ENCODE measurements at places on chromosomes 3 and 15.

DNA sequence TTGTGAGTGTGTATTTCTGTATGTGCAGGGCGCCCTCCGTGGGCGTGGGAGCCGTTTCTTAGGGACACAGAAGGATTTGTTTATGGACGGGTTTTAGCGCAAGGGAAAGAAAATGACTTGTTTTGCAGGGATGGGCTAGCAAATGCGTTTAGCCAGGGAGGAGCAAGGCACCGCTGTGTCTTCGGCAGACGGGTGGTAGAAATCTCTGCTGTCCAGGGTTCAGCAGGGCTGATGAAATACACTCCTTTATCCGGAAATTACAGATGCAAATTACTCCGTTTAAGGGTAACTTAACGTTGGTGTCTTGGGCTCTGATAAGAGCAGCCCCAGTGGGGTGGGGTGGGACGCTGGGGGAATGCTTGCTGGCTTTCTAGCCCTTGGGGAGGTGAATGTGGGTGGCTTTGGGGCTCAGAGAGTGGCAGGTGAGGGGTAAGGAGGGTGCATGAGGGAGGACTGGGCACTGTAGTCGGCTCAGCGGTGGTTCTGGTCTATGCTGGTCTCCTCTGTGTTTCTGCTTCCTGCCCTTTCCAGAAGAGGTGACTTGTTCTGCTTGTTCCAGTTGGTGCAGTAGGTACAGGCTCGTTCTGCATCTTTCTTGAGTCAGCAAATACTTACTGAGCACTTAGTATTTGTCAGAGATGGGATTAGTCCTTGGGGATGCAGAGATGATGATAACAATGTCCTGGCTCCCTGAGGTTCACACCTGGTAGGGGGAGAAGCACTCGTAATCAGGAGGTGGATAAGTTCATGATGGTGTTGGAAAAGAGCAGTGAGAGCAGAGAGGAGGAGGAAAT, 954 bp downstream of the SV2B start:
- no peak for DNase-seq

DNA sequence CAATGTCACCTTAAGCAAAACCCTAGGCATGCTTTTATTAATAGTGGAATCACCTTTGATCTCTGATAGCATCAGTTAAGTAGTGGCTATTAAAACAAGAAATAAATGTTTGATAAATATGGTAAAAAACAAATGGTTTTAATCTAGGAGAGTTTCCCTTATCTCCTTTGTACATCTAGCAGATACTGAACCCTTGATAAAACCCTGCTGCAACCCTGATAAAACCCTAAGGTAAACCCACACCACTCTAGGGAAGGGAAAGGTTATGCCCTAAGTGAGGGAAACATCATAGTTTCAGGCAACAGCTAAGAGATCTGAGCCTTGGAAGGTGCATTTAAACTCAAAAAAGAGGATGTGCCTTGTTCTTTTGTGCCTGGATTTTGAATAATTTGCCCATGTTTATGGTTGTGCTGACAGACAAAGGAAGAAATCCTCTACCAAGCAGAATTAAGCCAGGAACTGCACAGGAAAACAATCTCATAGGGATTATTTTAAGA, 309.7 kb downstream of the FGF12 start:
- DNase-seq: no peak

DNA sequence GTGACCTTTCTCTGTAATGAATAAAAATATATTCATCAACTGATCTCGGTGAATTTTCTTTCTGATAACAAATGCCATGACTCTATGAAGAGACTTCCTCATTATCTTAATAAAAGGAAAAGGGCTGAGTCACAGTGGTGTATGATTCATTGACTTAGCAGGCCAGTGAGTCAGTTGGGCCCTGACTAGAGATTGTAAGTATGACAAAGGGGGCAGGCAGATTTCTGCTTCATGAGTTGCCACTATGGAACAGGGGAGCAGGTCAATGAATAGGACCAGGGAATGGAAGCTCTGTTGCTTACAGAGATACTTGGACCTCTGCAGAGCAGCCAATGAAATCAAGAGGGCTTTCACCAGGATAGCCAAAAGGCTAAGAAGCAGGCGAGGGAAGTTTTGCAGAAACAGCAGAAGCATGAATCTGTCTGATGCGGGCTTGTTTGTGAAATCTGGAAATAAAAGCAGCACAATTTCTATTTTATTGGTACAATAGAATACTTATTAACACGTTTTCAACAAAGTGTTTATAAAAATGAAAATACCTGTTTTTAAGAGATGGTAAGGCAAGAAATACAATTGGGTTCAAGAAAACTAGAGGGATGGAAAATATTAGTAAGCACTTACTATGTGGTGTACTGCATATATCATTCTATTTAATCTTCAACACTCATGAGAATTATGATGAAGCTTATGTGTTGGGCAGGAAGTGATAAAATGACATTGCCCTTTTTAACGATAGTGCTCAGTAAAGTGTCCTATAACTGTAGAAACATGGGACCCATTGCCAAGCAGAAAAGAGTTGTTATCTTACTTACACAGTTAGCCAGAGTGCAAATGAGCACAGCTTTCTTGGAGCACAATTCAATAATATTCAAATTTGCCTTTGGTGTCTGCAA, 169.8 kb upstream of the MYRIP start:
- peak; percentile 69 for DNase-seq

DNA sequence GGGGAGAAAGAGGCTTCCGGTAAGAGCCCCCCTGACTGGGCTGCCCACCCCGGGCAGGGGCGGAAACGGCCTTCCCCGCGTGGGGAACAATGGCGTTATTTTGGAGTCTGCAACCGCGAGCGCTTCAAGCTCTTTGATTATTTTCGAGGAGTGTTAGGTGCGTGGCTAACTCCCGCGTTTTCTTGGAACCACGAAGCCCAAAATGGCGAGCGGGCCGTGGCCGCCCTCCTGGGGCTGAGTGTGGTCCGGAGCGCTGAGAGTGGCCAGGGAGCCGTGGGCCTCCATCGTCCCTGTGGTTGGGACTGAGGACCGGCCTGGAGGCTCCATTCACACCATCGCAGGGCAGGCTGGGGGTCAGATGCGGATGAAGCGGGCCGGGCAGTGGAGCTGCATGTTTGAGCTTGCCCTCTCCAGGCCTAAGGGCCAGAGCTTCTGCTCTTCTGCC, 44.6 kb upstream of the POLG start:
- no peak for DNase-seq

DNA sequence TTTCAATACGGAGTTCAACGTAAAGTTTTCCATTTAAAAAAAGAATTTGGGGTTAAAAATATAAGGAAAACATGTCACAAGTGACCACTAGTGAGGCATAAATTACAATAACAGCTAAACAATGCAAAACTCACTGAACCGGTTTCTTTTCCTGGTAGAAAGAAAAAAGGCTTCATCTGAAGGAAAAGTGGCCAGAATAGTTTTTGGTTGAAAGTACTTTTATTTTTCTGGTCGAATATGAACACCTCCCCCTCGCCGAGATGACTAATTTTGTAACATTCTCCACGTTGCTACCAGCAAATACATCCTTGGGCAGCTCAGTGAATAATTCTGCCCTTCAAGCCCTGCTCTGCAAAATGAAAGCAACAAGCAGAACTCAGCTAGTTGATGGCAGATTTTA, 3.9 kb upstream of the SRGAP3 start:
- DNase-seq: no peak

GRCh38 chr3:194368918-194369317, 625 bp downstream of the LRRC15 start:
- DNase-seq: no peak

- no peak for DNase-seq
Measured at GRCh38 chr15:65406424-65407000, 16.2 kb downstream of the IGDCC4 start.

DNA sequence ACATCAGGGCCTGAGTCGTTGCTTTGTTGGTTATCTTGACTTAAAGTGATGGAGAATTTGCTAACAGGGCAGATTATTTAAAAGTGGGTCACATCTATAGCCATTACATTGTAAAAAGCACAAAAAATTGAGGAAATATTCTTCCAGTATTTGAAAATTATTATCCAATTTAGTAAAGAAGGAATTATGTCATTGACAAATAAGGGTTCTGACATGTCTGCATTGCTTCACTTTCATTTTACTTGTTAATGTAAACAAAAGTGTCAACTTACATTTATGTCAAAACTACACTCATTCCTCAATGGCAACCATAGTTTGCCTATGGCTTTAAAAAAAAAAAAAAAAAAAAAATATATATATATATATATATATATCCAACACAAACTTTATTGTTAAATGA, 3.4 kb upstream of the PARP14 start:
- DNase-seq: no peak

DNA sequence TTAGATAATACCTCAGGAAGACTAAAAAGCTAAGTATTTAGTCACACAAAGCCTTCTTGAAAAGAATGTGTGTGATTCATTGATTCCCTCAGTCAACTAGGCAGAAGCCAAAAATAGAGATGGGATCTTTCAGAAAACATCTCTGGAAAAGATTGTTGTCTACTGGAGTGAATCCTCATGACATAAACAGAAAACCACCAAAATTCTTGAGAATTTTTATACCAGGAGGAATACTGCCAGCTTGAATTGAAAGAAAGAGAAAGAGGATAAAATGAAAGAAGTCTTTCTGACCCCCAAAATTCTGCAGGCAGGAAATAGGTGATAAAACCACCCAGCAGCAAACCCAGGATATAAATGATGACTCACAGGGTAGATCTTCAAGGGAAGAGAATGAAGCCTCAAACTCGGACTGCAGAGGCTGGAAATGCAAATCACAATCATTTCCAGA, 363.1 kb upstream of the PLSCR5 start:
- peak; percentile 10 for DNase-seq

DNA sequence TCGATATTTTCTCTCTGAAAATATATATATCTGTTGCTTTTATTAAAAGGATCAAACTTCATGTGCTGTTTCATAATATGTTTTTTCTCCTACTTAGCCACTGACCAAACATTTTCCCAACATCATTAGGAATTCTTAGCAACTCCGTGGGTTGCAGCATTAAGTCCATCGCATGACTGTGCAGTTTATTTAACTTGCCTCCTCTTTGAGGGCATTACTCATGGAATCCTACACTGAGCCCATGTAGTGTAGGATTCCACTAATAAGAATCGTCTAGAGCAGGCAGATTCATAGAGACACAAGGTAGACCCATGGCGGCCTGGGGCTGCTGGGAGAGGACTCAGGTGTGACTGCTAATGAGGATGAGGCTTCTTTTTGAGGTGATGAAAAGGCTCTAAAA, 49.3 kb downstream of the CMTM6 start:
- DNase-seq: no peak

DNA sequence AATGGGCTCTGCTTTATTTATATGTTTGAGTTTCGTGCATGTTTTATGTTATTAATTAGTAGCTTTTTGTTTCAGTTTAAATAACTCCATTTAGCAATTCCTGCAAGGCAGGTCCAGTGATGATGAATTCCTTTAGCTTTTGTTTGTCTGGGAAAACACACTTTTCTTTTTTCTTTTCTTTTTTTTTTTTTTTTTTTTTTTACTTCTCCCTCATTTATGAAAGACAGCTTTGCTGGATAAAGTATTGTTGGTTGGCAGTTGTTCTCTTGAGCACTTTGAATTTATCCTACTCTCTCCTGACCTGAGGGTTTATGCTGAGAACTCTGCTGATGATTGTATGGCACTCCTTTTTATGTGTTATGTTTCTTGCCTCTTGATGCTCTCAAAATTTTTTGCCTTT, 35.7 kb downstream of the TMEM39A start:
- DNase-seq: no peak

- no peak for DNase-seq
Measured at GRCh38 chr3:99634881-99635280, 3.5 kb upstream of the COL8A1 start.

GRCh38 chr3:171039674-171040073, 13.2 kb upstream of the SLC2A2 start:
- DNase-seq: no peak

GRCh38 chr3:149332771-149333170, 665 bp downstream of the TM4SF18 start:
- DNase-seq: no peak

DNA sequence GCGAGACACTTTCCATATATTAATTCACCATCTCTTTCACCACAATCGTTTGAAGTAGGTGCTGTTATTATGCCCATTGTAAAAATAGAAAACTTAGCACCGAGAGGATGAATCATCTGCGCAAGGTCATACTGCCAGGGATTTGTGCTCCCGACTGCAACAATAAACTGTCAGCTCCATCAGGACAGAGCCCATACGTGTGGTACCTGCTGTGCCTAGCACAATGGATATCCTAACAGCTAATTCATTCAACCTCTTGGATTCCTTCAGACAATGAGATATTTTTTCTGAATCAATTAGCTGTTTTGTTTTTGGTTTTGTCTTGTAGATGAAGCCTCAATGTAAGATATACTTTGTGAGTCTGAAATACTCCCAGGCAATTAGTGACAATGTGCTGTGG, 32.3 kb upstream of the PROK2 start:
- DNase-seq: no peak

DNA sequence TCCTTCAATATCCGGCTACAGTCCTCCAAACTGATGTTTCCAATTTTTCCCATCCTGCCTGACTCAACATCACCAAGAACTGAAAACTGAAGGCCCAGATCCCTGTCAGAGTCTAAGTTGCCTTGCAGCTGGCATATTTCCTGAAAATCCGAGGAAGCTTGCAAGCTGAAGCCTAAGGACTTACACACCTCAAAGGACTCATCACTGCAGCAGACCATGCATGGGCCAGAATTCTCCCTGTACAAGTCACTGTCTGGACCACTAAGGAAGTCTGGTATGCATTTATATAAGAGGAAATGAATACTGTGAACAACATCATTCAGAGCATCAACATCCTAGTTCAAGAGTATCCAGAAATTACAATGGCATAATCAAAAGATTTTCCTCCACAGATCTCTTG, 548.8 kb upstream of the MDFIC2 start:
- DNase-seq: no peak

GRCh38 chr15:88882785-88883184, 12.6 kb downstream of the HAPLN3 start:
- no peak for DNase-seq

- no peak for DNase-seq
Measured at GRCh38 chr15:91528801-91529200, 324.7 kb upstream of the SLCO3A1 start.

DNA sequence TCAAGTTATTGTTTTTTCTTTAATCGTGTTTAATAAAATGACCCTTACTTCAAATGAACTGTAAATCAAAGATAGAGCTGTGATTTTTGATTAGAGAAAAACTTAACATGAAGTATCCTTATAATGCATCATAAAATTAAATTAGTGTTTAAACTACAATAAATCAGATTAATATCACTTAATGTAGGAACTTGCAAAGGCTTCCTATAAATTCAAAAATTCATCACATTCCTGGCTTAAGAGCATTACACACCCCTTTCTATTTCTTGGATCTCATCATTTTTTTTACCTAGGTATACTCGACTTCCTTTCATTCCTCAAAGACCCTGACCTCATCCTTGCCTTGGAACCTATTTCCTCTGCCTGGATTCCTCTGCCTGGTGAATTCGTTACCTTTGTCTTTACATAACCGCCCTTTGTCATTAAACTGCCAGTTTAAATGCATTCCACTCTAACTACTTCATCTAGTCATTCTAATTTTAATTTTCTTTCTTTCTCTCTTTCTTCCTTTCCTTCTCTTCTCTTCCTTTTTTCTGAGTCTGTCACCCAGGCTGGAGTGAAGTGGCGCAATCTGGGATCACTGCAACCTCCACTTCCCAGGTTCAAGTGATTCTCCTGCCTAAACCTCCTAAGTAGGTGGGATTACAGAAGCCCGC, 1244.5 kb downstream of the OTOL1 start:
- DNase-seq: no peak

- no peak for DNase-seq
Measured at GRCh38 chr3:153976891-153977554, 144.2 kb upstream of the ARHGEF26 start.

- DNase-seq: peak; percentile 95
Measured at GRCh38 chr3:189961522-189962161, 159.1 kb downstream of the P3H2 start.

GRCh38 chr3:195039180-195039843, 231.6 kb downstream of the XXYLT1 start:
- no peak for DNase-seq

All from HT-29 (cell line).